SW480 (cell line): ENCODE measurements at places on chromosomes 5 and 9.
A peak's percentile ranks its signal among the peaks of the same experiment; 100 is the strongest.

GRCh38 chr5:172096207-172096940 lies 89.9 kb upstream of the FBXW11 start:
- no peak for DNase-seq

DNA sequence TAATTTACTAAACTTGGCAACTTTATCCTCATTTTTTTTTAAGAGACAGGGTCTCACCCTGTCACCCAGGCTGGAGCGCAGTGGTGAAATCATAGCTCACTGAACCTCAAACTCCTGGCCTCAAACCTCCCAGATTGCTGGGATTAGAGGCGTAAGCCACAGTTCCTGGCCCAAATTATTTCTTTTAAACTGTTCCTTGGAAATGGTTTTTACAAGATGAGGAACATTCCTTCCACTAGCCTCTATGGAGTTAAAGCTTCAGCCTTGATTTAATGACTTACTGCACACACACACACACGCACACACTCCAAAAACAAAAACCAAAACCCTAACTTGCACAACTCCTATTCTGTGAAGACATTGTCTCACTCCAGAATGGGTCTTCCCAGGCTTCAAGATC lies 77.2 kb upstream of the TARS1 start:
- no peak for DNase-seq

- no peak for DNase-seq
Measured at GRCh38 chr5:132020568-132021339, 9.3 kb upstream of the ACSL6 start.

- peak; percentile 66 for DNase-seq
Measured at GRCh38 chr9:130448035-130448624, 3.4 kb downstream of the ASS1 start.

DNA sequence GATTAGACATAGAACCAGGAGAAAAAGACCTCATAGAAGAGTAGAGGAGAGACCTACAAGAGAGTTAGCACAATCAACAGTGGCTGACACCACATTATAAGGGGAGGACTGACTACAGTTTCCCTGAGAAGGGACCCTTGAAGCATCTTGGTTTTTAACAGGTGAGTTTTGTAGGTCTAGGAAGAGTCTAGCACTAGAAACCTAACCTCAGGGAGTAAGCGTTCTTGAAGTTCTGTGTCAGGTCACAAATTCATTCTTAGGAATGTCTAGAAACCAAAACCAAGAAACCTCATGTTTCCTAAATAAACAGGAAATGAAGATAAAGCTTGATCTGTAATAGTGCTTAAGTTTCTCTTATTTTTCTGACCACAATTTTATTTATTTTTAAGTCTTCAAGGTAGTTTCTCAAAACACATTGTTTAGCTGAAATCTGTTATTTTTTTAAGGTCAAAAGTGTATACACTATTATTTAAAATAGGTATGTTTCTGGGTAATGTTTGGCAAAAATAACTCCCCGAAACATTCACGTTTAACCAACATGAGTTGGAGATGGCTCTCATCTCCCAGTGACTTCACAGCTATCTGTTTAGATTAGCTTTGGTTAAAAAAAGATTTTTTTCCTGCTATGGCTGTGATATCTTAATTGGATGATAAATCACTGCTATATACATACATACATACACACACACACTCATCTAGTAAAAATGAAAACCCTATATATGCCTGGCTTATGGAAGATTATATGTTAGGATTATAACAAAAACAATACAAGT lies 37.1 kb downstream of the MAP3K1 start:
- no peak for DNase-seq

DNA sequence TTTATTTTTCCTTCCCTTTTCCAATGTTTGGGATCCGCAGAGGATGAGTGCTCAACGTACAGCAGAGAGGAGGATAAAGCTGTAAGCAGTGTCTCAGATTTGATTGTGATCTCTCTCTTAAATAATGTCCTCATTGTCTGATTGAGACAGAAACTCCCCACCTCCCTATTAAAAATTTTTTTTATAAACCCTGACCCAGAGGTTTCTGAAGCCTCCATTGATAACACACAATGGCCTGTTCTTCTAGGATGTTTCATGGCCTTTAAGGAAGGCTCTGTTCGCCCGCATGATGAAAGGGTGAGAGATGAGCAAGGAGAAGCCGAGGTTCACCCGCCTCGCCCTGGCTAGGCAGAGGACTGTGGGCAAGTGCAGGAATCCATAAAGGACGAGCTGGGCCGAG lies 138.2 kb upstream of the GAS1 start:
- no peak for DNase-seq
